ENCODE measurements at places on chromosomes 3 and 15. TPM values are rescaled to one million over a fixed set of nuclear protein-coding genes. Genes with fewer than 3 reads are reported as not detected.

The NEK4 gene
- total RNA-seq = 21.4 TPM

DNA sequence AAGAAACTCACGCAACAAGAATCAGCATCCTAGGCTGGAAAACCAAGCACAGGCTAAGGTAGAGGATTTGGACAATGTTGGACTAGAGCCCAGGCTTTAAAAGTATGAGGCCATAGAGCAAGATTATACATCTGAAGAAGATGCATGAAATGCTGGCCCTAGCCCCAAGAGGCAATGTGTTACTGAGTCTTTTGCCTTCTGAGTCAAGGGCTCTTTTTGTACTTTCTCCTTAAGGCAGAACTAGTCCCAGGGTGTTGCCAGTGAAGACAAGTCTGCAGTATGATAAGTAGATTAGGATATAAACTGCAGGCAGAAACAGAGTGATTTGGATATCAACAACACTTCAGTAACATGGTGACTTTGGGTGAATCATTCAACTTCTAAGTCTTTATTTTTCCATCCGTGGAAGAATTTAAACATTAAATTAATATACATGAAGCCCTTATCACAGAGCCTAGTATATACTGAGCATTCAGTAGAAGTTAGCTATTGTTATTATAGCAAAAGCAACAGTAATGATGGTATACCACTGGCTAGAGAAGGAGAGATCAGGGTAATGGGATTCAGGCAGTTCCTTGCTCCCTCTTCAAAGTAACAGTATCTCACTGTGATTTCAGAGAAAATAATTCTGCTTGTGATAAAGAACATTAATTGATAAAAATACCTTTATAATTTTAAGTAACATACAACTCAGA is 99.9 kb upstream of the MLF1 start:
- DNase-seq = no peak

DNA sequence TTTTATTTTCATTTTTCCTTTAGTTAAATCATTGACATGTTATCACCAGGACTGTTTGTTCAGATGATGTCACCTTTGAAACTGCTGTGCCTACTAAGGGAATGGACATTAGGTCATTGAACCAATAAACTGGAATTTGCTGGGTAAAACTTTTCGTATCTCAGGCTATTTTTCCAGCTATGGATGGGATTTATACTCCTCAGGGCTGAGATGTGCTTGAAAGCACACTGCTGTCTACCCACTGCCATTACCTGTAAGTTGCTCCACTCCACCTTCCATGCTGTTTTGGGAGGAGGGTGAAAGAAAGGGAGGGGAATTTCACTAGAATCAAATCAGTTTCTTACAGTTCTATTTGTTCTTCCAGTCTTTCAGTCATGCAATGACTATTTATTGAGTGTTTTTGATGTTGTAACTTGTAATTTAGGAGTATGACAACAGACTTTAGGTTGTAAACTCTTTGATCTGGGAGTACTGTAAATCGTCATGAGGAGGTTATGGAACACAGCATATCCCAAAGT is 11.3 kb downstream of the EHD4 start:
- DNase-seq = no peak

DNA sequence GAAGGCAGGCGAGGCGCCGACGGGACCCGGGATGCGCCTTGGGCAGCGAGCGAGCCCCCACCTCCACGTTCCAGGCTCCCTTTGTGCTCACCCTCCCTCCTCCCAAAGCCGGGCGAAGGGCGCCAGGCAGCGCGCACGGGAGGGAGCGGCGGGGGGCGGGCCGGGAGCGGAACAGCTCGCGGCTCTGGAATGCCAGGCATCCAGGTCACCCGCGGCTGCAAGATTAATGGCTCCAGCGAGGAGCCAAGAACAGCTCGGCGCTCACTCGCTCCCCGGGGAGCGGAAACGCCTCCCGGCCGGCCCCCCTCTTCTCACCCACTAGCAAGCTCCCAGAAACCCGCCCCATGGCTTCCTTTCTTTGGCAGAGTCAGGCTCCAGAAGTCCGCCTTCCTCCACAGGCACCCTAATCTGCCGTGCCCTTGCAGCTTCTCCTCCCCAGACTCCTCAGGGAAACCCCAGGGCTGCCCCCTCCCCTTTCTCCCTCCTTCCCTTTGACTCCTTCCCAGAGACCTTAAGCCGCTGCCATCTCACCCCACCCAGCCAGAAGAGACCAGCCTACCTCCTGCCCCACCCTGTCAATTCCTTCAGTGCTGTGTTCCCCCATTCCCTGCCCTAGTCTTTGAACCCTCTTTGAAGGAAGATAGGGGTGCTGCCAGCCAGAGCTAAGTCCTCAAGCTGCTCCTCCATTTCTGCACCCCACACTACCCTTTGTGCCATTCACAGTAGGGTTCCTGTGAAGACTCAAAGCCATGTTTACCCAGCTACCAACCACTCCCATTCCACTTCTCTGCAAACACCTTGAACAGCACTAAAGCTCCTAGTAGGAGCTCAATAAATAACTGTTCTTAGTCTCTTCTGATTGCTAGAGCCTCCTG is 9.9 kb downstream of the AMOTL2 start:
- peak; percentile 95 for DNase-seq

The CHRM5 gene
- not detected for total RNA-seq

Data from heart right ventricle (tissue), 16 donors.